HFFc6 (cell line): ENCODE measurements at places on chromosomes 7 and 10.

- no peak for DNase-seq
These were observed 53.7 kb upstream of the FAM3C start for GRCh38 chr7:121449735-121450240.

- DNase-seq = no peak
These were observed 11.3 kb upstream of the TRDMT1 start for GRCh38 chr10:17212802-17213221.

GRCh38 chr10:42987121-42987541 is 89.7 kb upstream of the RET start:
- no peak for DNase-seq

- DNase-seq = no peak
These were observed 5.7 kb upstream of the OR2F2 start for GRCh38 chr7:143929224-143929920.

- DNase-seq = no peak
These were observed 90.4 kb downstream of the COBL start for GRCh38 chr7:51226063-51226755.

DNA sequence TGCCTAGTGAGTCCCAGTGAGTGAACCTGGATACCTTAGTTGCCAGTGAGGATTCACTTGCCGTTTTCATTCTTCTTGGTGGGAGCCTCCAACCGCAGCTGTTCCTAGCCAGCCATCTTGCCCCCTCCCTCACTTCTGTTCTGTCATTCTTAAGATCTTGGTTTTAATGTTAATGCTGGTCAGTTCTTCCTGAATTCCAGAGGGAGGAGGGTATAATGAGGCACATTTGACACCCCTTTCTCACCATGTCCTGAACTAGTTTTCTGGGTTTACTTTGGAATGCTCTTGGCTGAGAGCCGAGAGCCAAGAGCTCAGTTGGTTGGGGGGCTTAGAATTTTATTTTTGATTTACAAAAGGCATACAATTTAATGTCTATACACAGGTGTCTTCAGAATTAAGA is 78.5 kb upstream of the ADCY1 start:
- no peak for DNase-seq

DNA sequence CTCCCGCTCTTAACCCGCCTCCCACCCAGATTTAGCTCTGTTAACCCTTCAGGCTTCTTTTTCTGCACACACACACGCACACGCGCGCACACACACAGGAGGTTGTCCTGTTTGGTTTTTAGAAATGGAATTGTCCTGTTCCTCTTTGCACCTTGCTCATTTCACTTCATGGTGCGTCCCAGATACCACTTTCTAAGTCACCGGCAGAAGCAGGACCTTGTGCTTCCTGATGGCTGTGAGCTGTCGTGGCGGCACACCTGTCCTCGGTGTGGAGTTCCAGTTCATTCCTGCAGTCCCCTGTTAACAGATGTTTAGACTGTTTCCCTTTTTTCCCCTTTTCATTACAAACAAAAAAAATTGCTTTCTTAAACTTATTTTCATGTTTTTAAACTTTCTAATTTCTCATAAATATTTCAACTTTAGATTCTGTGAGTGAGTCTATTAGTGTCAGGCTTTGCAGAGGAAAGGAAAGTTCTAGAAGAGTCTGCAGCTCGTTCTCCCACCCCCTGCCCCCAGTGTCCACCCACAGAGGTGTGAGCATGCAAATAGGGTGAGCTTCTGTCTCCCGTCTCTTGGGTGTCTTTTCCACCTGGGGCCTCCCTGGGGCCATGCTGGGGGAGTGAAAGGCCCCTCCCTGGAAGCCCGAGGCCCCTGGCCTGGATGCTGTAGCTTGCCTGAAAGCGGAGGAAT is 85.5 kb downstream of the LHPP start:
- DNase-seq = no peak

DNA sequence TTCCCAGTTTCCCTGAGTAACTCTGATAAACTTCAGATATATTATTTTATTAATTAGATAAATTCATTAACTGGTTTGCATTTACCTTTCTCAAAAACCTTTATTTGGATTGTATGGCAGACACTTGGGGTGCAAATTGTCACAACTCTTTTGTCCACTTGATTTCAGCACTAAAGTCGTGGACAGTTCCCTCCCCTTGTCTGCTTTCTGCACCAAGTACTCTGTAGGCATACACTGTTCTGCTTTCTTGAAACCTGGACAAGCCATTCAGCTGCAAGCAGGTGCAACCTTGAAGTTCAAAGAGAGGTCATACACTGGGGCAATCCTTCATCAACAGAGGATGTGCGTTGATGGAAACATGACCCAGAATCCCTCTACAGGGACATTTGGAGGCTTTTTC is 162.9 kb downstream of the ARL5B start:
- DNase-seq = no peak

DNA sequence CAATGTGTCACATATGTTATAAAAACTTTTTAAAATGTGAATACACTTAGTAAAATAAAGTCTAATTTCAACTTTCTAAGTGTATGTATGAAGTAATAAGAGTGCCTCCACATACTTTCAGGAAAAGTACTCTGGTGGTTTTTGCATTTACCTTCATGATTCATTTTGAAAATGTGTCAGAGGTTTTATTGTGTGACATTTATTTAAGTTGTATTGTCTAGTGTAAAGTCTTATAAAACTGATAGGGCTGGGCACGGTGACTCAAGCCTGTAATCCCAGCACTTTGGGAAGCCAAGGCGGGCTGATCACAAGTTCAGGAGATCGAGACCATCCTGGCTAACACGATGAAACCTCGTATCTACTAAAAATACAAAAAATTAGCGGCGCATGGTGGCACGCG is 226.5 kb downstream of the ITGB1 start:
- DNase-seq = no peak

DNA sequence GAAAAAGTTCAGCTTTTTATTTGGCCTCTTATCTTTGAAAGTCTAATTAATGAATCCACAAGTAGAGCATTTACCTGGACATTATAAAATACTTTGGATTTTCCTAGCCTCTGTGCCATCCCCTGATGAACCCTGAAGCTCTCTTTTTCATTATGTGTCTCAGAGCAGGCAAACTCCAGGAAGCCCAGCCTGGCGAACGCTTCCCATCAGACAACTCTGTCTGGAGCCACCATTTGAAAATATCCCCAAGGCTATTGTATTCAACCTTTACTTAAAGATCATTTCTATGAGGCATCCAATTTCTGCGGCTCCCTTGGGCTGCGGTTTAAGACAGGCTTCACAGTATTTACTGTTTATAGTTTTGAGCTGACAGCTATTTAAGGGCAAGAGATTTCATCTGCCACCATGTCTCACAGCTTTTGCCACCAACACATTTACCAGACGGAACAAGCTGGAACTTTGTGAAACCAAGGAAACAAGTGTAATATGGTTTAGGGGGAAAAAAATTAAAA is 257.2 kb upstream of the GLI3 start:
- no peak for DNase-seq

- no peak for DNase-seq
These were observed 3.4 kb downstream of the TNRC18 start for GRCh38 chr7:5420067-5420880.

DNA sequence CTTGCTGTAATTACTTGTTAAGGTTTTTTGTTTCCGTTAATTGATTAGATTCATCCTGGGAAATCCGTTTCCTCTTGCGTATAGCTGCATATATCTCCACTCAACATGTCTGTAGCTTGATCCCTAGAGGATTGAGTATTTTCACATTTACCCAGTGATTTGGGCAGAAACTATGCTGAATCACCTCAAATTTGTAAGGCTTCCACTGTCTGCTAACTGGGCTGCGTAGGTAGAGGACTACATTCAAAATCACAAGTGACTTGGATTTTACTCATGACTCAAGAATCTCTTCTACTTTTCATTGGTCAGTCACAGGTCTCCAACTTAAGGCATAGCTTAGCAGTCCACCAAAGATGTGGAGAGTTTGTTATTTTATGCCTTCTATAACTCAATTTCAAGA is 141.8 kb downstream of the POLR1F start:
- no peak for DNase-seq

DNA sequence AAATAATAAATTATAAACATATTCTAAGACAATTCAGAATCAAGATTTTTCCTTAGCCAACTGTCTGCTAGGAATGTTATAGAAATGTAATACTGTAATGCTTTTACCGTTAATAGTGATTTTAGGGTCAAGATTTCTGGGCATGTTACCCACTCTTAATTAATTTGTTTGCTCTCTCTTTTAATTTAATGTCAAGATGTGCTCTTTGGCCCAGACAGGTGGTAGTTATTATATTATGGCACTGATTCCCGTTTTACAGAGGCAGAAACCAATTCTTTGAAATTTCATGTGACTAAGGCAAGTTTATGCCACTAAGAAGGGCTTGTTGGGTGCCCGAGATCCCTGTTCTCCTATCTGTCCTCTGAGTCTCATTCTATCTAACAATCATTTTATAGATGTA is 959 bp upstream of the FAM107B start:
- no peak for DNase-seq

GRCh38 chr7:149552799-149553198 is 55.2 kb upstream of the ZNF746 start:
- no peak for DNase-seq

GRCh38 chr10:17309435-17309834 is 81.4 kb downstream of the VIM start:
- DNase-seq = no peak

DNA sequence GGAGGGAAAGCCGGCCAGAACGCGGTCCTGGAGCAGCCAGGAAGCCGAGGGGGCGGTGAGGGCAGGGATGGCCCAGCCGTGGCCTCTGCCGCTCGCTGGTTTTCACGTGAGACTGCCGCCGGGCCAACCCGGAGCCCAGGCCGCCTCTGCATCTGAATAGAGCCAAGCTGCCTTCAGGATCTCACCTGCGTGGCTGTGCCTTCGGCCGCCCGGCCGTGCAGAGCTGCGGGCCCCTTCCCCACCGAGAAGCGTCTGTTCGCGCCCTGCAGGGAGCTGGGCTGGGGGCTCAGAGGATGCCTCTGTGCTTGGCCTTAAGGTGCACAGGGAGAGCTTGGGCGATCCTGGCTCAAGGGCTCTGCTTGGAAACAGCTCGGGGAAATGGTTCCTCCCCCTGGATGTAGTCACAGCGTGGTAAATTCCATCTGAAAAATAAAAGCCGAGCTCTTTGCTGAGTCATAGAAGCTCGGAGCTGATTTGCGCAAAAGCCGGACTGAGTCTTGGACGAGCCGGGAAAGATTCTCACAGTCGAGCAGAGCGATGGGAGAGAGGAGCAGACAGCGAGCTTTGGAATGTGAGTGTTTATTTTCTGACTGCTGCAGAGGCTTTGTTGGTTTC is at the start of gene JAKMIP3:
Gene JAKMIP3, plus strand, starts transcription at position 456 of the 615 bp plus-strand sequence. CDS start 38,863 bp downstream, outside the sequence.
- peak; percentile 95 for DNase-seq

DNA sequence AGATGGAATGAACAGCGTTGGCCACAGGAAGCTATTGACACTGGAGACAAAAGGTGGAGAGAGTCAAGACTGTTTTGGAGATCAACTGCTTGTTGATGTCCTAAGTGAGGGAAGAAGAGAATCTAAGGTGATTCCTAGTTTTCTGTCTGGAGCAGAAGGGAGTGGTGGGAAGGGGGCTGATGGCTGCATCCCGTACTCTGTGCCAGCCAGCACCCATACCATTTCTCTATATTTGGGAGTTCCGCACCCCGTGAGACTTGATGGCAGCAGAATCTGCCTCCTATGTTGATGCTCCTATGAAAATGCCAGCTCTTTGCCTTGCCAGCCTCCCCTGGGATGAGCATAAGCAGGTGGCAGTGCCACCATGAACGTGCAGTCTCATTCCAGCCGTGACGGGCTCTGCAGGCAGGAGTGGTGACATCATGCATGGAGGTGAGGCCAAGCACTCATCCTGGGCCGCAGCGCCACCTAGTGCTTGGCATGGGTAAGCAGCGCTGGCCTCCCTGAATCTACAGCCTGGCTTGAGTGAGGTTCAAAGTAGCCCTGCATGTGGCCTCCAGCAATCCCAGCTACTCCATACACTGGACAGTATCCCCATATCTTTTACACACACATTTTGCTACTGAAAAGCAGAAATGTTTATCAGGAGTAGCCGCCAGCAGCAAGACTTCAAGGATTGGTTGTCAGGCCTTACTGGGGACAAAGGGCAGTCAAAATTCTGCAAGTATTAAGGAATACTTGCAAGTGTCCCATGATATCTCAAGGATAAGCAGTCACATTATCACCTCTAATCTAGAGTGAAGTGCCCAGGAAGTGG is 43.0 kb downstream of the PODXL start:
- DNase-seq = peak; percentile 82

GRCh38 chr10:20874261-20874660 is 22.9 kb downstream of the NEBL start:
- no peak for DNase-seq

DNA sequence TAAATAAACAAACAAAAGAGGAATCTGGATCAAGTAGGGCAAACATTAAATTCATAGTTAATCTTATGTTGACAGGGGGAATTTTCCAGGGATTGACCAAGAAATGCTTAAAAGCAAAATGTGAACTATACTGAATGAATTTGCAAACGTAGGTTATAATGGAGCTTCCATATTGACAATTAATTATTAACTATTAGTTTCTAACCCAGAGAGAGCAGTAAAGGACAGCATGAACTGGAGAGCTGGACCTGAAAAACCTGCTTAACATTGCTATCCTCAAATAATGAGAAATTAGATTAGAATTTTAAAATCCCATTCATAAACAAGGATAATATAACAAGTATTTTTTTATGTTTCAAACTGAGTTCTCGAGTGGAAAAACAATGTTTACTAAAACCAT is 1089.6 kb downstream of the DNAJB9 start:
- DNase-seq = no peak

- DNase-seq = peak; percentile 20
These were observed 42.9 kb downstream of the CD36 start for GRCh38 chr7:80681272-80681885.

- DNase-seq = no peak
These were observed 61.6 kb downstream of the LSM5 start for GRCh38 chr7:32428546-32428945.

DNA sequence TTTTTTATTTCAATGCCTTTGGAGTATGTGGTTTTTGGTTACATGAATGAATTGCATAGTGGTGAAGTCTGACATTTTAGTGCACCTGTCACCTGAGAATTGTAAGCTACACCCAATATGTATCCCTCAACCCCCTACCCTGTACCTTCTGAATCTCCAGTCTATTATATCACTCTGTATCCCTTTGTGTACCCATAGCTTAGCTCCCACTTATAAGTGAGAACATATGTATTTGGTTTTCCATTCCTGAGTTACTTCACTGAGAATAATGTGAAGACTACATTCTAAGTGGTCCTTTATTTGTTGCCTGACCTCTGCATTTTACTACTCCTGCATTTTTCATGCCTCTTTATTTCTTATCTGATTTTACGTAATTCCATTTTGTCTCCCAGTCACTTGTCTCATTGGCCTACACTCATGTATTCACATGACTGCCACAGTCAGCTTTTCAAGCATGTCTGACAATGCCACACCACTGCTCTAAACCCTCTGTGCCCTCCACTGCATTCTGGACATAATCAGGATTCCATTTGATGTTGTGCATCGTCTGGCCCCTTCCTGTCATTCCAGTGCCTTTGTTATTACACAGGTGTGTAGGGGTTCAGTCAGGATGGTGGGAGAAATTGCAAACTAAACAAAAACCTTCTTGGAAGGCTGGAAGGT is 1325.5 kb downstream of the XPNPEP1 start:
- peak; percentile 17 for DNase-seq
